ENCODE measurements at places on chromosomes 3 and 15.

DNA sequence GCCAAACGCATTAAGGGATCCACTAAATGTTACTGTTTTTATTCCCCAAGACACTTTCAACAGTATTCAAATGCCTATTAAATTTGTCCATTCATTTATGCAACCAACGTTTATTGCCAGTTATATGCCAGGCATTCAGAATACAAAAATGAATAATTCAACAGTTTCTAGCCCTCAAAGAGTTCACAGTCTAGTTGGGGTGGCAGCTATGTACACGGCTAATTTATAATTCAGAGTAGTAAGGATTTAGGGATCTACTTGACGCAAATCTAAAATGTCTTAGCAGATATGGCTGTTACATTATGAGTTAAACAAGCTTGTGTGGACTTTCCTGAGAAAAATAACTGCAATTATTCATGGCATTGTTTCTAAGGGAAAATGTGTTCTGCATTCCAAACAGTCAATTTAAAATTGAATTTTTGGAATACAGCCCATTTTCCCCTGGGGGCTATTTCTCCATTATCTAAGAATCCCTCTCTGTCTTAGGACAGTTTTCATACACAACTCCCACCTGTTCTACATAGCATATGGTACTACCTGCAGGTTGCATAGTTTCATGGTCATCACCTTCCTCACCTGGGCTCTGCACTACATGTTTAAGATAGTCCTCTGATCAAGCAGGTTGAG lies 11.5 kb upstream of the MSL2 start:
- DNase-seq, result no peak

GRCh38 chr3:181660337-181660736 lies 51.4 kb upstream of the SOX2 start:
- DNase-seq, result no peak

GRCh38 chr3:1072041-1072440 lies 20.8 kb upstream of the CNTN6 start:
- no peak for DNase-seq

- no peak for DNase-seq
These were observed 22.1 kb downstream of the H1-8 start for GRCh38 chr3:129564981-129565644.

GRCh38 chr15:81781395-81781794 lies 264.4 kb downstream of the MEX3B start:
- no peak for DNase-seq

- DNase-seq, result no peak
These were observed 288.9 kb upstream of the DPH6 start for GRCh38 chr15:35834866-35835265.

DNA sequence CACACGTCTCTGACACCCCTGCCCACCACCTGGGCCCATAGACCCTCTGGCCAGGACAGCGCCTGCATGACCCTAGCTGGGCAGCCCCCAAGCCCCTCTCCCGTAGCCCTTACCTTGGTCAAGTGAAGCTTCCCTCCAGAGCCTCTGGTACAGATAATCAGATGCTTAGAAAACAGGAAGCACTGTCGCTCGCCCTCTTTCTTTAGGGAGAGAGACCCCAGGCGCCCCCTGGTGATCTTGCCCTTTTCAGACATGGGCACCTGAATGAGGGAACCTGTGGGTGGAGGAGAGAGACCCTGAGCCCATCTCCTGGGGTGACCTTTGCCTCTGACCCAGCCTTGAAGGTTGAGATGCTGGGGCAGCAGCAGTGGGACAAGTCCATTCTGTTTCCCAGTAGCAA lies 65.4 kb downstream of the RASGRF1 start:
- DNase-seq, result no peak

- no peak for DNase-seq
These were observed 10.2 kb upstream of the NR2E3 start for GRCh38 chr15:71800190-71800589.

DNA sequence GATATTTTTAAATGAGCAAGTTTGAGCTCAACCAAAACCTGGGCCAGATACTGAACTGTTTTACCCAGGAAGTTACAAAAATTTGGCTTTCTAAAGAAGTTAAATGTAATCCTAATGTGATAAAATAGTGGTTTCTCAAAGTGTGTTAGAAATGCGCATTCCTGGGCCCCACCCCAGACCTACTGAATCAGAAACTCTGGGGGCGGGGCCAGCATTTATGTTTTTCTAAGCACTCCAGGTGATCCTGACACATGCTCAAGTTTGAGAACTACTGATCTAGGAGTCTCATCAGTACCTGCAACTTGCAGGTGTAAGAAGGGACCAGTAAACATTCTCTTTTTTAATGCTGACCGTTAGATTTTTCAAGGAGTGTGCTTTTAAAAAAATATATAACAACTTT lies 190.6 kb downstream of the VPS13C start:
- no peak for DNase-seq

- DNase-seq, result no peak
These were observed 191.6 kb downstream of the SV2B start for GRCh38 chr15:91291673-91292072.
